ENCODE measurements at places on chromosomes 5 and 9.

DNA sequence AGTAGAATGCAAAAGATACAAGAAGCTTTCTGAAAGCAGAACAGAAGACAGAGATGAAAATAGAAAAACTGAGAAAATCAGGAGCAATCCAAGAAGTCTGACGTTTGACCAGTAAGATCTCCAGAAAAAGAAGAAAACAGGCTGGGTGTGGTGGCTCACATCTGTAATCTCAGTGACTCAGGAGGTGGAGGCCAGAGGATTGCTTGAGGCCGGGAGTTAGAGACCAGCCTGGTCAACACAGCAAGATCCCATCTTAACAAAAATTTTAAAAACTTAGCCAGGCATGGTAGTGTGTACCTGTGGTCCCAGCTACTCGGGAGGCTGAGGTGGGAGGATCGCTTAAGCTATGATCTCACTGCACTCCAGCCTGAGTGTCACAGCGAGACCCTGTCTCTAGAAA lies 15.9 kb downstream of the RETREG1 start:
- no peak for DNase-seq

- DNase-seq = no peak
Observed at GRCh38 chr9:73009649-73010288, 56.9 kb upstream of the ALDH1A1 start.

GRCh38 chr9:127768698-127769097 lies 9.8 kb downstream of the SH2D3C start:
- no peak for DNase-seq

GRCh38 chr5:172385707-172386106 lies 68.6 kb downstream of the SH3PXD2B start:
- no peak for DNase-seq

DNA sequence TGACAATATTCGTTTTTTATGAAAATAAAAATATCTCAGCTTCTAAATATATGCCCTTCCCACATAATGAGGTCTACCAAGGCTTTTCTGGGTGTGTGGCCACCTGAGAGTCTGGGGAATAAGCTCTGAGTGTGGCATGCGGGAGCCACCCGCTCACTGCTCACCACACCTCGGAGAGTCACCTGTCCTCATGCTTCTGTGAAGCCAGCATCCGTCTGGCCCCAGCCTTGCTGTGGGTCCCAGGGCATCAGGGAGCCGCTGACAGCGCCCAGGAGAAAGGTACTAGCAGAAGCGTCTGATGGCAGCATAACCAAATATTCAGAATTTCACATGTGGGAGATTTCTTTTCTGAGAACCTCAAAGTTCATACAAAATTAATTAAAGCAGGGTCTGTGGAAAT lies 133.2 kb upstream of the IRX4 start:
- DNase-seq = no peak

GRCh38 chr5:169272731-169273427 lies 28.1 kb downstream of the SLIT3 start:
- DNase-seq = no peak

- DNase-seq = no peak
Observed at GRCh38 chr5:53099546-53099945, 10.0 kb downstream of the MOCS2 start.

DNA sequence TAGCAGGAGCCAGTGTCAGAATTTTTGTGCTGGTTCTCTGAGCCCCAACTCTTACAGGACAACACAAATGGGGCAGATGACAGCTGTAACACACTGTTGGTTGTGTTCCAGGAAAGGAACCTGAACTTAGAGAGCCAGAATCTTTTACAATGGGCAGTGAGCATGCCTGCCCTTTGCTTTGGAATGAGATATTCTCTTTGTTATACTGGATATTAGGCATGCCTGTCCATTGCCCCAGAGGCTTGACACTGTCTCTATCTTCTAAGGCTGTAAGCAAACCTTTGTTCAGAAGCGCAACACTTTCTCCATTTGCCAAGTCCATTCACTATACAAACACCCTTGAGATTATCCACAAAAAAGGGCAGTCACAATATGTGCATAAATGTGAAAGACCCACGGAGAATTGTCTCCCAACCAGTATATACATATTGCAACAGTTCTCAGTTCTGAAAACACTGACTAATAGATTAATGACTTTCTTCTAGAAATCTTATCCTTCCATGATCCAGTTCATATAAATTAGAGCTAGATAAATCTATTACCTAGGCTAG lies 26.3 kb upstream of the CEP120 start:
- no peak for DNase-seq

Data from activated naive CD8-positive, alpha-beta T cell treated with anti-CD3 and anti-CD28 coated beads for 36 hours (primary cell).